Tibial nerve (tissue), 4 donors: ENCODE measurements at places on chromosomes 4 and X.
A peak's percentile ranks its signal among the peaks of the same experiment; 100 is the strongest.

DNA sequence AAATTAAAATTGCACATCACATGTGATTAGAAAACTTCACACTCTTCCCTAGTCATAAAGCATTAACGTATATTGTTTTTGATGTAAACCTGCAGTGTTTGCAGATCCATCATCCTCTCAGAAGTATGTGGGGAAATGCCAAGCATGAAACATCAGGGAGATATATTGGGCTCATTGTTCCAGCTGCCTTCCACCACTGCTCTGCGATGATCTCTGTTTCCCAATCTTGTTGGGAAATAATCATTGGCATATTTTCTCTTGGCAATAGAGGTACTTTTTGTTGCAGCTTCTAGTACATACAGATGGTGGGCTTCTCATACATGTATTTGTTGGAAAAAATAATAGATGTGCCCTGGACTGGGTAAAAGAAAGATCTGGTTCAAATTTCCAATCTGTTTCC, 466.3 kb upstream of the HS3ST1 start:
- DNase-seq, result no peak

GRCh38 chr4:4362991-4363697, 23.8 kb upstream of the NSG1 start:
- no peak for DNase-seq

DNA sequence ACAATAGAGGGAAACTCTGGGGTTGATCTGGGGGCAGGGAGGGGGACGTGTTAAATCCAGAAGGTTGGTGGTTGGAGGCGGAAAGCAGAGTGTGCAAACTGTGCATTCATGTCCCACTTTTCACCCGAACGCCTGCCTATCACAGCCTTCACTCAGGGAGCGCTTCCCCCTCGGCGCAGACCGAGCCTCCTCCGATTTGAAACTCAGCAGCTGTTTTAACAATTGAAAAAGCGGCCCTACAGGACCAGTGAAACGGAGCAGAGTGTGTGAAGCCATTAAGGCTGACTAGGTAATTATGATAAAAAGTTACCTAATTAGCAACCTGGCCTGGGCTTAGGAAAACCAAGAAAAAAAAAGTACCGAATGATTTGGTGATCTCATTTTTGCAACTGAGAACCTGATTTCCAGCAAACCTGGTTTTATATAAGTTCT, 685 bp upstream of the NDNF start:
- no peak for DNase-seq

DNA sequence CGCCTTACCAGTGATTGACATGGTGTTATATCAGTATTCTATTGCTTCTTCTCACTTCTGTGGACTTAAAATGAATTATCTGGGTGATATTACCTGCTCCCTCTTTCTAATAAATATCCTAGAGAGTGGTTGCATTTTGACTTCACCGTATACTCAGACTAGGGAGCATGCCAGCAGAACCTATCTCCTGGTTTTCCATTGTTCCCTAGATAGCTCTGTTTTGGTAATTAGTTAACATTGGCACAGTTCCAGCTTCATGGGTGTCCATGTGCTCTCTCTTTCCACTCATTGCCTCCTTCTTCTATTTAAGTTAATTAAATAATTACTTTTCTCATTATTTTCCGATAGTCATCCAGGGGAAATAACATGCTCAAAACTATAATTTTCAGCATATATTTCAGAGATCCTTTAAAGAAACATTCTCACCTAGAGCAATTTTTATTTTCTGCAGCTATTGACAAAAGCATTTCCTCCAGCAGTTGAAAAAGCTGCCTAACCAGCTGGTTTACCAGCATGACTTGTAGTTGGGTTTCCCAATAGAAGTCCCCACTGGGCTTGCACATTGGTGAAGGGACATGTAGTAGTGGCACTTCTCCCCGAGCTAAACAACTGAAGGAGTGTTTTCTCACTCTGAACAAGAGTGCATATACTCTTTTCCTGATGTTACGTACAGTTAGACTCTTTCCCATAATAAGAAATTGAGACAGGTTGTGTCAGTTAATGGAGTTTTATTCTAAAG, 27.9 kb upstream of the PAPSS1 start:
- no peak for DNase-seq

DNA sequence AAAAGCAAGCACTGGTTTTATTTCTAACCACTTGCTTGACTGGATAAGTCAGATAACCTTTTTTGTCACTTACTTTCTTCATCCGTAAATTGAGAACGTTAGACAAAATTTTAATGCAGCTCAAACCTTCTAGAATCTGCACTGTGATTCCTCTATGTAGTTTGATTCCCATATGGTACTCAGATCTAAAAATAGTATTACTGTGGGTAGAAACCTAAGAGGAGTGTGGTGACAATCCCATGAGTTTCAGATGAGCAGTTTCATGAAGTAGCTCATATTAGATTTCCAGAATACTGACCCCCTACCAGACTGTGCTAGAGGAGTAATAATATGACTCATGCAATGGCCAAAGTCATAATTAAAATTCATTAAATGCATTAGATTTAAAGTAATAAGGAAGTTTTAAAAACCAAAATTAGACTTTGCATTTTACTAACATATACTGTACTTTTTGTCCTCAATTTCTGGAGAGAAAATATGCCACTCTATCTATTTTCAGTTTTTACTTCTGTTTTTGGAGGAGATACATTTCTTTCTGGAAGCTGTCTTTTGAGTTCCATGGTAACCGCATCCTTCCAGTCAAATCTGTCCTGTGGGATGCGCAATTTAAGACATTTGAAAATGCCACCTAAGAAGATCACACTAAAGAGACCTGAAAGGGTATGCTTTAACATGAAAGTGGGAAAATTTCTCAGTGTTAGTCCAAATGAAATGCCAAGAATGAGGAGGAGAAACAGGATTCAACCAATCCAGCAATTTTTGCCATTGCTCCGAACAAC, 64.1 kb upstream of the GPM6A start:
- DNase-seq, result no peak

DNA sequence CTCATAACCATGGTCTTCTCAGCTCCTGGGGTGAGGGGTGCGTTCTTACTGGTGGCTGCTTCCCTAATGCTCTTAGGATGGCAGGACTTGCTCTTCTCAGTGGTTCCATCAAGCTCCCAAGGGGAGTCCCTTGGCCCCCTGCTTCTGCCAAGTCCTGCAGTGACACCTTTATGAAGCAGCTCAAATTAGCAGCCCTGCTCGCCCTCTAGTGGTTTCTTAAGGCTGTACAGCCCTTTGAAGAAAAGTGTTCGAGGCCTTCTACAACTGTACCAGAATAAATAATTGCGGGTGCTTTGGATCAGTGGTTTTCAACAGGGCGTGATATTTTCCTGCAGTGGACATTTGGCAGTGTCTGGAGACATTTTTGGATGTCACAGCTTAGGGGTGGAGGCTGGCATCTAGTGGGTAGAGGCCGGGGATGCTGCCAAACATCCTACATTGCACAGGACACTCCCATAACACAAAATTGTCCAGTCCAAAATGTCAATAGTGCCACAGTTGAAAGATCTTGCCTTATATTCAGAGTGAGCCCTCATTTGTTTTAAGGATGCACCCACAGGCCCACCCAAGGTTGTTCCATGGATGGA, 204.7 kb upstream of the S100G start:
- DNase-seq, result peak; percentile 4

DNA sequence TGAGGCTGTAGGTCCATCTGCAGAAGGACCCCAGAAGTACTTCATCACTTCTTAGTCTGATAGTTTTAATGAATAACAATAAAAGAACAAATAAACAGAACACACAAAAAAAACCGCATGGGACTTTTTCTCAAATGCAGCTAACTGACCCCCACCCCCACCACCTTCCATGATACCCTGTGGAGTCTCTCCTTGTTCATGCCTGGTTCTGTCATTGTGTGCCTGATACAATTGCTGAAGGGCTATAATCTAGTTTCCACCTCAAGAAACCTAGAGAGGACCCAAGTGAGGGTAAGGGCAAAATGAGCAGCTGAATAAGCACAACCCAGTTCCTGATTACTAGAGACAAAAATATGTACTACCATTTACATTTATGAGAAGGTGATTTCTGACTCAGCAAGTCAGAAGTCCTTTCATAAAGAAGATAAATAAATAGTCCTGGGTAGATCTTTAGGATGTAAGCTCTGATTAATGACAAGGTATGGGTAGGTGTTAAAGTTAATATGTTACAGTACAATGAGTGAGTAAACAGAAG, 155.1 kb downstream of the TMA16 start:
- no peak for DNase-seq

GRCh38 chrX:49995795-49996455, 73.5 kb downstream of the CLCN5 start:
- no peak for DNase-seq

GRCh38 chrX:69748055-69748454, 132.1 kb downstream of the EDA start:
- DNase-seq, result no peak

DNA sequence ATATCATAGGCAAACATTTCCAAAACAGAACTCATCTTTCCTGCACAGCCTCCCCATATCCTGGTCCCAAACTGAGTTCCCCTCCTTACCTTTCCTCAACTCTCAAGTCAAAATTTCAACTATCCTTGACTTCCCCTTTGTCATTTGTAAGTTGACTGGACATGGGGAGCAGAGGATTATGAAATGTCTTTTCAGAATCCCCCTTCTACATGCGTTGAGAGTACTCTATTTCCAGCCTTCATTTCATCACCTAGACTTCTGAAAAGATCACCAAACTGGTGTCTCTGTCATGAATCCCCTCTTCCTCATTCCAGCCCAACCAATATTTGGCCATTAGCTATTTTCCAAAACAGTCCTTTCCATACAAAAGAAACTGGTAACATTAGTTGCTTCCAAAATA, 95.2 kb downstream of the SYNPO2 start:
- DNase-seq, result no peak

DNA sequence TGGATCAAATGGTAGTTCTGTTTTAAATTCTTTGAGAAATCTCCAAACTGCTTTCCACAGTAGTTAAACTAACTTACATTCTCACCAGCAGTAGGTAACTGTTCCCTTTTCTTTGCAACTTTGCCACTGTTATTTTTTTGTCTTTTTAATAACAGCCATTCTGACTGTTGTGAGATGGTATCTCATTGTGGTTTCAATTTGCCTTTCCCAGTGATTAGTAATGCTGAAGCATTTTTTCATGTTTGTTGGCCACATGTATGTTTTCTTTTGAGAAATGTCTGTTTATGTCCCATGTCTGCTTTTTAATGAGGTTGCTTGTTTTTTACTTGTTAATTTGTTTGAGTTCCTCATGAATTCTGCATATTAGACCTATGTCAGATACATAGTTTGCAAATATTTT, 198.8 kb downstream of the RAB28 start:
- no peak for DNase-seq

DNA sequence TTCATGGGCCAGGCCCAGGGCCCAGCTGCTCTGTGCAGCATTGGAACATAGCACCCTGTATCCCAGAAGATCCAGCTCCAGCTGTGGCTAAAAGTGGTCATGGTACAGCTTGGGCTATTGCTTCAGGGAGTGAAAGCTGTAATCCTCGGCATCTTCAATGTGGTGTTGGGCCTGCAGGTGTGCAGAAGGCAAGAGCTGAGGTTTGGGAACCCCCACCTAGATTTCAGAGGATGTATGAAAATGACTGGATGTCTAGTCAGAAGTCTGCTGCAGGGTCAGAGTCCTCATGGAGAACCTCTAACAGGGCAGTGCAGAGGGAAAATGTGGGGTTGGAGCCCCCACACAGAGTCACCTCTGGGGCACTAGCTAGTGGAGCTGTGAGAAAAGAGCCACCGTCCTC, 341.7 kb downstream of the PPP3CA start:
- no peak for DNase-seq

DNA sequence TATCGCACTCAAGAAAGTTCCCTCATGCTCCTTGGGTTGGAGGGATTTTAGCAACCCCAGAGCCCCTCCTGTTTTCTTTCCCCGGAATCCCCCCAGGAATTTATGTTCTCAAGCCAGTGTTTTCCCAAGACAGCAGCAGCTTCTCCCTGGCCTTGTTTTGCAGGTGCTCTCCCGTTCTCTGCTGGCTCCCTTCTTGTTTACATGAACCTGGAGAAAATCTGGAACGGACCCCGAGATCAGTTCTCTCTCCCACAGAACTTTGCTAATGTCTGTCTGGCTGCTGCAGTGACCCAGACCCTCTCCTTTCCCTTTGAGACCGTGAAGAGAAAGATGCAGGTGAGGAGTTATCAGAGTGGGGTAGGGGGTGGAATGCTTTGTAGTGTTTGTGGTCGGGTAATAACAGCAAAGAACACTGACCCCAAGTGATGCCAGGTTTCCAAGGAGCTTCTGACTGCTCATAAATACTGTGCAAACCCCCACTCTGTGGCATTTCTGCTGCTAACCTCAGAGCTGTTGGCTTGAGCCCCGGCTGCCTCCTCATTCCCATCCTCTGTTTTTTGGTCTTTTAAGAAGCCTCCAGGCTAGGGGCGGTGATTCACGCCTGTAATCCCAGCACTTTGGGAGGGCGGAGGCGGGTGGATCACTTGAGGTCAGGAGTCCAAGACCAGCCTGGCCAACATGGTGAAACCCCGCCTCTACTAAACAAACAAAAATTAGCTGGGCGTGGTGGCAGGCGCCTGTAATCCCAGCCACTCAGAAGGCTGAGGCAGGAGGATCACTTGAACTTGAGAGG, 11.1 kb downstream of the SLC25A43 start:
- DNase-seq, result peak; percentile 23

DNA sequence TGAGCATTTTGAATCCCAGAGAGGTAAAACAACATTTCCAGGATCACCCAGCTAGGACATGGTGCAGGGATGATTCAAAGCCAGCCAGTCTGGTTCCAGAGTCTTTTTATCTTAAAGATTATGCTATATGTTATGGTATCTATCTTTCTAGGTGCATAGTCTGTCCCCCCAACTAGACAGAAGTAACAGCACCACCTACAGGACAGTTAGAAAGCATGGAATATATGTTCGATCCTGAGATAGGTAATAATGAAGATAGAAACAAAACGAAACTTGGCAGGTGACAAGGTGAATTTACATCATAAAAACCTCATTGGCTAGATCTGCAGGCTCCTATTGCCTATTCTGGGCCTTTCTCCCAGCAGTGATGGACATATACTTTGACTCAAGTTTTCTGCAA, 723.2 kb downstream of the SMARCA1 start:
- no peak for DNase-seq

GRCh38 chr4:106775636-106776035, 260.5 kb downstream of the DKK2 start:
- DNase-seq, result no peak

DNA sequence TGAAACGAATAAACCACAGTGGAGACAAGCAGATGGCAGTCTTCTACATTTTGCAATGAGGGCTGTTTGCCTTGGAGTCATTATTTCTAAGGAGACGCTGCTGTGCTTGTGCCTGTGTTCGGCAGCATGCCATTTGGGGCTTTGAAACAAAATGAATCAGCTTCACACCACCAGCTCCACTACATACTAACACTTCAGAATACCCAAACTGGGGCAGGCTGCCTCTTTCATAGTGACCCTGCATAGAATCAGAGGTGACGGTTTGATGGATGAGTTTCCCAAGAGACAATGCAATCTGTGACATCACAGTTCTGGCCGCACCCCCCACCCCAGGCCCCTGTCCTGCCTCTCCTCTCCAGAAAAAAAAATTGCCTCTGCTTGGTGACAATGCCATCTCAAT, 57.1 kb upstream of the MID1 start:
- DNase-seq, result peak; percentile 4

DNA sequence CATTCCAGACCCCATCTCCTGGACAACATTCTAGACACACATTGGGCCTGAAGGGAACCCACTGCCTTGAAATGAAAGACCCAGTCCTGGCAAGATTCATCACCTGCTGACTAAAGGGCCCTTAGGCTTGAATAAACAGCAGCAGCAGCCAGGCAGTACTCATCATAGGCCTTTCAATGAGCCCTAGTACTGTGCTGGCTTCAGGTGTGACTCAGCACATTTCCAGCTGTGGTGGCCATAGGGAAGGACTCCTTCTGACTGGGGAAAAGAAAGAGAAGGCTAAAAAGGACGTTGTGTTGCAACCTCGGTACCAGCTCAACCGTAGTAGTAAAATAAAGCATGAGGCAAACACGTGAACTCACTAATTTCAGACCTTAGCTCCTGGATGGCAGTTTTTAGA, 344.0 kb downstream of the ACTRT1 start:
- DNase-seq, result no peak
